NCI-H446 (cell line): ENCODE measurements at places on chromosomes 2 and 18.

GRCh38 chr18:10291568-10291981 lies 162.9 kb upstream of the APCDD1 start:
- no peak for DNase-seq

DNA sequence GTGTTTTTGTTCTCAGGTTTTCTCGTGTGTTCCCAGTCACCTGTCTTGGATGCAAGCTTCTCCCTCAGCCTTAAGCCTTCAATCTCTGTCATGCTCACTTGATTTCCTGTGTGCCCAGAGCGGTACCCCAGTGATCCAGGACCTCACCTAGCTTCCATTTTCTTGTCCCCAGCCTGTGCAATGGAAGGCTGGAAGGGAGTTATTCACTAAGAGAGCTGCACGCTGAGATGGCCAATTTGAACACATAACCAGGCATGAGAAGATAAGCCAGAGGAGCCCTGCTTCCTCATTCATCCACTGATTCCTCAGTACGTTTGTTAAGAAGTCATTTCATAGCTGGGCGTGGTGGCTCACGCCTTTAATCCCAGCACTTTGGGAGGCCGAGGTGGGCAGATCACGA lies 130.8 kb upstream of the SERPINE2 start:
- DNase-seq: no peak

DNA sequence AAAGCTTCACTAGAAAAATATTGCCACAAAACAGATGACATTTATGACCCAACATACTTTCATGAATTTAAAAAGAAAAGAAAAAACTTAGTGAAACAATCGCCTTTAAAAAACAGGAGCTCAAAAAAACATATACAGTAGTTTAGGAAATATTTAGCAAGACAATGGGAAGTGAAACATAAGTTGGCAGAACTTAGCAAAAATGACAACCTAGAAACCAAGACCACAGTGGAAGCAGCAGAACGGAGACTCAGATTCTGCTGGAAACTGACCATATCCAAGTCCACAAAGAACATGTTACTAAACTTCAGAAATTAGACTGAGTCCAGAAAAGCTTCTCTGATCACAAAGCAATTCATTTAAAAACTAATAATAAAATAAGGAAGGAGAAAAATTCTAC lies 41.8 kb upstream of the CTAGE1 start:
- DNase-seq: no peak

GRCh38 chr18:64402636-64403035 lies 253.7 kb upstream of the LINC00305 start:
- no peak for DNase-seq

DNA sequence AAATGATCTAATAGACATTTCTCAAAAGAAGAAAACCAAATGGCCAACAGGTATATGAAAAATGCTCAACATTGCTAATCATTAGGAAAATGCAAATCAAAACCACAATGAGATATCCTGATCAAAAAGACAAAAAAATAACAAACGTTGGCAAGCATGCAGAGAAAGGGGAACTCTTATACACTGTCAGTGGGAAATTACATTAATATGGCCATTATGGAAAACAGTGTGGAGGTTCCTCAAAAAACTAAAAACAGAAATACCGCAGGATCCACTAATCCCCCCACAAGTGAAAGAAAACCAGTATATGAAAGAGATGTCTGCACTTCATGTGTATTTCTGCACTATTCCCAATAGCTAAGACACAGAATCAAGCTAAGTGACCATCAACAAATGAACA lies 57.7 kb upstream of the CTIF start:
- no peak for DNase-seq

DNA sequence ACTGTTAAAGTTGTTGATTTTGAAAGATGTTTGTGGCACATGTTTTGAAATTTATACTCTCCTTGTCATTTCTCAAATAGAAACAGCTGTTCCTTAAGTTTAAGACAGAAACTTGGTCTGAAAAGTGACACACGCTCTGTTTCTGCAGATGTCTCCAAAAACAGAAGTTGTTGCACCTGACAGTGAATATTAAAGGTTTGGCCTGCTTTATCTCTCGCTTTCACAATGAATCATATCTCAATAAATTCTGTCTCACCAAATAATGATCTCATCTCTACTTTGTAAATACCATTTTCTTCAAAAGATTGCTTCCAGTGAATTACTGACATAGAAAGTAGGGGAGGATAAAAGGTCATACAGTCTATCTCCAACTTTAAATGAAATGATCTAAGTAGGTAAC lies 294.9 kb upstream of the SYT4 start:
- DNase-seq: no peak

DNA sequence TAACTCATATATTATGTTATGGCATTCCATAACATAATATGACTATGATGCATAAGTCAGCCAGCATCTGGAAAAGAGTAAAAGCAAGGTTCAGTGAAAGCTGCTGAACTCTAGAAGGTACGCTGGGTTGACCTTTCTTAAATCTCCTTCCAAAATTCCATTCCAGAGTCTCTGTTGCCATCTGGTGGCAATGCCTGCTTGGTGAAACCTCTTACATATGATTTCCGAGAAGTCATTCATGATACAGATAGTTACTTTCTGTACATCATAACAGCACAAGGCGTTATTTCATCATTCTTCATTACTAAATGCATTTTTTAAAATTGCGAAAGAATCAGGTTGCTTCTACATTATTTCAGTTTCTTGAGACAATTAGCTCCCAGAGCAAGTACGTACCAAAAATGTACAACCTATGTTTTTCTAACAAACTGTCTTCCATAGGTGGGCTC lies 7.0 kb upstream of the EPG5 start:
- peak; percentile 36 for DNase-seq

DNA sequence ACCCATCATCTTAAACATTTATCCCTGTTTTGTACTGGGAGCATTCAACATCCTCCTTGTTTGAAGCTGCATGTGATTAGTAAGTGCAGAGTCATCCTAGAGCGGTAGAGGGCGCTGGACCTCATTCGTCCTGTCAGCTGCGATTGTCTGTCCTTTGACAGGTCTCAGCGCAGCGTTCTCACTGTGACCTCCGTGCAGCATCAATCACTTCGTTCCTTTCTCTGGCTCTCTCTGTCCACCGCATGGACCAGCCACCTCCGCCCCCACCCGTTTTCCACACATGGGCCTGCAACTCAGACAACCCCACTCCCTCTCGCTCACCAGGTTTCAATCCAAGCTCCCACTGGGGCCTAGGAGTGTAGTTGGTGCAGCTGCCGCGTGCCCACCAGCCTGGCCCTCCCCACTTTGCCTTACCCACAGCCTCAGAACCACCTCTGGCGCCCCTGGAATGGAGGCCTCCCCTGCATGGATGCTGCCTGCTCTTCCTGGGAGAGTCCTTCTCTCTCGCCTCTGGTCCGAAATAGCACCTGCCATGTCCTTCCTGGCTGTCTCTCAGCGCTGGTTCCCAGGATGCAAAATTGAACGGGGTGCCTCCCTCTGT lies 90.5 kb downstream of the NDUFA10 start:
- peak; percentile 7 for DNase-seq

DNA sequence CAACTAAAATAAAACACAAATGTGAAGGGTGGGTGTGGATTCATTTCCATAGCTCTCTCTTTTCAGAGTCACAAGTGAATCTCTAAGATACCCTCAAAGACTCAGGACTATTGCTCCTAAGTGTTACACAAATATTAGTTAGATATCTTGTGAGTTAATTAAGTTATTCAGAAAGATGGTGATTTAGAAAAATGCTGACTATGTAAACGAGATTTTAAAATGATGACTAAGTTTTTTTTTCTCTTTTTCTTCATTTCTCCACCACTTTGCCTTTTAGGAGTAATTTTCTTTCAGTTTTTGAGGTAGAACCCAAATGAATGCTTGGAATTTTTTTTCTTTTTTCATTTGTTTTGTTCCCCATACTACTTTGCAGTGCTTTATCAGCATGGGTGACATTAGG lies 479.7 kb downstream of the SPAG16 start:
- no peak for DNase-seq
